ENCODE measurements at places on chromosomes 3 and 15.

- no peak for DNase-seq
These were observed 888 bp downstream of the PPP2R3A start for GRCh38 chr3:135966271-135966961.

GRCh38 chr15:98017150-98017964 lies 56.9 kb downstream of the ARRDC4 start:
- DNase-seq, result no peak

GRCh38 chr3:11211531-11212298 lies 57.4 kb downstream of the HRH1 start:
- DNase-seq, result no peak

DNA sequence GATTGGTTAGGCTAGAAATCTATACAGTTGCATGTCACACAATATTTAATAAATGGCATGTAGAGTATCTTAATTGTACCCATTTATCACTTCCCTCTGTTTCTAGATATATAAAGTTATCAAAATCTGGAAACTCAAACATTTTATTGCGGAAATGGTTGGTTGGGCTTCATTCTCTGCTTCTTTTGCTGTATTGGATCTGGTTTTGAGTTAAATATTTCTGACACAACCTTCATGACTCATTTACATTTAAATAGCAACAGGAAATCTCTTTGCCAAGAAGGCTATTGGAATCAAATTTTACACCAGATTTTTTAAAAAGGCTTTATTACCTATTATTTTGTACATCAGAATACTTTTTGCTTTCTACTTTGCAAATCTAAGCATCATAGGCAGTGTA lies 153.8 kb downstream of the EBLN2 start:
- DNase-seq, result no peak

- no peak for DNase-seq
These were observed 273.0 kb downstream of the PLCL2 start for GRCh38 chr3:17157713-17158112.

All from omental fat pad (tissue), 4 donors.